ENCODE measurements at places on chromosomes 11 and 22.
A peak's percentile ranks its signal among the peaks of the same experiment; 100 is the strongest.

GRCh38 chr11:17410606-17411379, 22.3 kb upstream of the KCNJ11 start:
- DNase-seq = no peak

GRCh38 chr11:74255741-74256375, 55.6 kb downstream of the P4HA3 start:
- DNase-seq = peak; percentile 70

- no peak for DNase-seq
Observed at GRCh38 chr11:10663365-10663764, 30.2 kb downstream of the IRAG1 start.

DNA sequence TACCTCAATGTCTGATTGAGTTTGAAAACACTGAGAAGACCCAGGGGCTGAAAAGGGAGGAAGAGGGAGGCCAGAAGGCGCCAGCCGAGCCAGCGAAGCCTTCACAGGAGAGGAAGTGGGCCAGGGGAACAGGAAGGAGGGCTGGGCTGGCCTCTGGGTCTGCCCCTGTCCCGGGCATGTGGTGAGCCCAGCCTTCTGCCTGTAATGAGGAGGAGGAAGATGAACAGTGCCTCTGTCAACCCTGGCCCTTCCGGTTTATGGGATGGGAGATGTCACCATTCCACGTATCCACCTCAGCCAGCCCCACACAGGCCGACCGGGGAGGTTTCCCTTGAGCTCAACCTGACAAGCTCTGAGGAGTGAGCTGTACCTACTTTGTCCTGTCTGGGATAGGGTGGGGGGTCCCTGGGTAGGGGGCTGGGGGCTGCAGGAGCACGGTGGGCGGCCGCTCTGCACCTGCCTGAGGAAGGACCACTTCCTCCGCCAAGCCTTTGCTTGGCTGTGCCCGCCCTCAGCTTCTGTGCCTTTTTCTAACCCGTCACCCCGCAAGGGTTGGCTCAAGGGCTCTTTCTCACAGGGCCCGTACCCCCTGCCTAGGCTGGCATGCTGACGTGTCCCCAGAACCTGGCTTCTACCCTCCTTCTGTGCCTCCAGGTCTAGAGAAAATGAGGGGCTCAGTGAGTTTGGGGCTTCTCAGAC, 2.0 kb downstream of the PARVG start:
- DNase-seq = no peak

DNA sequence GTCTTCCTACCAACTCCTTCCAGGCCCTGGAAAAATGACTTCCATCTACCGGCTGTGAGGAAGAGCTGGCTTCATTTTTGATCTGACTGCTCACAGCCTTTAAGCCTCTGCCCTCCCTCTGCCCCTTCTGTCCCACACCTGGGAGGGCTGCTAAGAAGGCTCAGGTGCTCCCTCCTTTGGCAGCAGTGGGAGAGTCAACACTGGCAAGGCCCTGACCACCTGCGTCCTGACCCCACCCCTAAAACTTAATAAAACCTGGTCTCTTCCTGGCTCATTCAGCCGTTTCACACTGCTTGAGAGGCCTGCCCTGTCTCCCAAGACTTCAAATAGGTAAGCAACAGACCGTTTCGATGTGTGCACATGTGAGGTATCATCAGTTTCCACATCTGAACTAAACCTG, 52.1 kb upstream of the NFRKB start:
- no peak for DNase-seq

DNA sequence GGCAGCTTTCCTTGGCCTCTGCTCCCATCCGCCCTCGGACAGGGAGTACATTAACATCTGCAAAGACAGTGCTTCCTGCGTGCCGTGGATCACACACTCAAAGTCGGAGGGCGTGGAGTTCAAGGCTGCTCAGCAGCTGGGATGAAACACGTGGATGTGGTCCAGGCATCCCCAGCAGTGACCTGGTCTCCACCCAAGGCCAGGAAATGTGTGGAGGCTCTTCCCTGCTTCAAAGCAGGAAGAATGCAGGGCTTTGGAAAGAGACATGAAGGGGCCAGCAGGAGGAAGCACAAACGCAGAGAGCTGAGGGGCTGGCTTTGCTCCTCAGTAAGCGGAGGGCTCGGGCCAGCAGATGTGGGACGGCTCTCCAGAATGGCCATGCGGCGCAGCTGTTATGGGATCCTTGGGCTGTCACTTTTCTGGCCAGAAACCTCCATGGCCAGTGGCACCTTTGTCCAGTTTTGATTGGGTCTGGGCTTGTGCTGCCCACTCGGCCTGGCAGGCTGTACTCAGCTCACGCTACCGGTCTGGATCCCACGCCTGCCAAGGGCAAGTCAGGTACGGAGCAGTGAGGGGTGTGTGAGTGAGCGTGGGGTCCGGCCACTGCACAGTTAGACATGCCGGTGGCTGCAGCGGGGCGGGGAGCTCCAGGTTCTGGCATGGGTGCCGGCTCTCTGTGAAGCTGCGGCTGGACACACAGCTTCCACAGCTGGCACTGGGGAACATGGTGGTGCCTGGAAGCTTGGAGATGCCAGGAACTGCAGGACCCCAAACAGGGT, 438.0 kb downstream of the TBC1D22A start:
- no peak for DNase-seq

- DNase-seq = no peak
Observed at GRCh38 chr11:44011797-44012196, 36.0 kb upstream of the ACCSL start.

- no peak for DNase-seq
Observed at GRCh38 chr11:100105255-100105981, 581.7 kb upstream of the ARHGAP42 start.

GRCh38 chr22:35155403-35156025, 89.6 kb downstream of the ISX start:
- DNase-seq = no peak

- DNase-seq = peak; percentile 61
Observed at GRCh38 chr11:66335531-66336233, 552 bp downstream of the RIN1 start.

- DNase-seq = no peak
Observed at GRCh38 chr11:72534371-72535193, 100.3 kb upstream of the CLPB start.
